ENCODE measurements at places on chromosomes 7 and 10.

DNA sequence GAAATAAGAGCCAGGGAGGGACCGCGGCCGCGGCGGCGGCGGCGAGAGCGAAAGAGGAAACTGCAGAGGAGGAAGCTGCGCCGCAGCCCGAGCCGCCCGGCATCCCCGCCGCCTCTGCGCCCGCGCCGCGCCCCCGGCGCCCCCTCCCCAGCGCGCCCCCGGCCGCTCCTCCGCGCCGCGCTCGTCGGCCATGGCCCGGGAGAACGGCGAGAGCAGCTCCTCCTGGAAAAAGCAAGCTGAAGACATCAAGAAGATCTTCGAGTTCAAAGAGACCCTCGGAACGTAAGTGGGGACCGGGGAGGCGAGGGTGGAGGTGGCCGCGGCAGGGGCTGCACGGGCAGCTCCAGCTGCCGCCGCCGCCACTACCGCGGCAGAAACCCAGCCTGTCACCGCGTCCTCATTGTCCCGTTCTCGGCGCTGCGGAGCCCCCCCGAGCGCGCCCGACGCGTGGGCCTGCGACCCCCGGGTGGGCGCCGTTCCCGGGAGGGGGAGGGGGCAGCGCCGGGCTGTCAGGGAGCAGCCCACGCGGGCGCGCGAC lies 351 bp downstream of the CAMK1D start:
- DNase-seq: no peak

DNA sequence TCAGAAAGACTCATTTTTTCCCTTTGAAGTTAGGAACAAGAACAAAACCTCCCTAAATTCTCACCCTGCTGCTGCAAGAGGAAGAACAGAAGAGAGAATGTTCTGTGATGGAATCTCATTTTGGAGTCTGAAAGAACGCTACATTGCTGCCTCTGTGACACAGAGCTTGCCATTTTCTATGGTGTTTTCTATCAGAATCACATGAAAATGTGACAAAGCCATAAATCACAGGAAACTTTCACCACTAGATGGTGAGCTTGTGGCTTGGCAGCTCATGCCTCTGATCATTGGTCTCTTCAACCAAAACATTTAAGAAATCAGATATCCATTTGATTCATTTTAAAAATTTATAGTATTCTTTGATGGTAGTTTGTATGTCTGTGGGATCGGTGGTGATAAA lies 82.9 kb downstream of the CADPS2 start:
- no peak for DNase-seq

DNA sequence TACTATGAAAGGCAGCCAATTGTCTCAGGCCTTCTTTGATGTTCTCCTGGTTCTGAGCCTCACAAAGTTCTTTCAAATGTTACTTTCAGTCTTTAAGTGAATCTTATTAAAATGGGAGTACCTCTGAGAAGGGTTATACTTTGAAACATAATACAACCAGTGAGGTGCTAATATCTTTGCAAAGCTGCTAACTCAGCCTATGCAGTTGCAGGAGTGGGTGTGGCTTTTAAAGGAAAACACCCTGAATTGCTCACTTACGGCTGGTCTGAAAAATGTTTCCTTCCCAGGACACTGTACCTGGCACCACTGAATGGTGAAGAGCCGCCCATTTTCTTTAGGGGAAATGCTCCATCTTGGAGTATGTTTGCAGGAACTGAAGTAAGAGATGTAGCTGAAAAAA lies 130.9 kb downstream of the CHN2 start:
- no peak for DNase-seq

DNA sequence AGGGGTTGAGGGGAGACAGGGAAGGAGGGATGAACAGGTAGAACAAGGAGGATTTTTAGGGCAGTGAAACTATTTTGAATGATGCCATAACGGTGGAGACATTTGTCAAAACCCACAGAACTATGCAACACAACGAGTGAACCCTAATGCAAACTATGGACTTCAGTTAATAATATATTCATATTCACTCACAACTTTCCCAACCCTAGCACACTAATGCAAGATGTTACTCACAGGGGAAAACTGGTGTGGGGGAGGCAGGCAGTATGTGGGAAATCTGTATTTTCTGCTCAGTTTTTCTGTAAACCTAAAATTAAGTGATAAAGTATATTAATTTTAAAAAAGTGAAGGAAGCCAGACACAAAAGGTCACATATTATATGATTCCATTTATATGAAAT lies 17.3 kb downstream of the GNA12 start:
- DNase-seq: no peak

DNA sequence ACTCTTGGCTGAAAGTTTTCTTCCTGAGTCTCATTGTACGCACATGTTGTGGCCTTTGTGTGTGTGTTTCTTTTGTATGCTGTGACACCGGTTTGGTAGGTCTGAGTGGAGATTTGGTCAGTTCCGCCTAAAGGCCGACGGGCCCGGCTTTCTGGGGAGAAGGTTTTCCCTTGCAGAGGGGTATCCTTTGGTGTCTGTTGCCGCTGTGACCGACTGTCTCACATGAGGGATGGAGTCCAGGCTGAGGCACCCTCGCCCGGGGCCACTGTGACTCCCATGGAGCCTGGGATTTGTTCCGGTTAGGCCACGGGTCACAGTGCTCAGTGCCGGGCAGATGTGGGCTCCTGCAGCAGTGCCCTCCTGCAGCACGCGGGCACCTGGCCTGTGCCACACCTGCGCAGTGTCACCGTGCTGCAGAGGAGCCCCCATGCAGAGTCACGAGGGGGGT lies 19.4 kb downstream of the INPP5A start:
- DNase-seq: no peak

- DNase-seq: no peak
Measured at GRCh38 chr7:28981161-28981465, 23.0 kb upstream of the TRIL start.

DNA sequence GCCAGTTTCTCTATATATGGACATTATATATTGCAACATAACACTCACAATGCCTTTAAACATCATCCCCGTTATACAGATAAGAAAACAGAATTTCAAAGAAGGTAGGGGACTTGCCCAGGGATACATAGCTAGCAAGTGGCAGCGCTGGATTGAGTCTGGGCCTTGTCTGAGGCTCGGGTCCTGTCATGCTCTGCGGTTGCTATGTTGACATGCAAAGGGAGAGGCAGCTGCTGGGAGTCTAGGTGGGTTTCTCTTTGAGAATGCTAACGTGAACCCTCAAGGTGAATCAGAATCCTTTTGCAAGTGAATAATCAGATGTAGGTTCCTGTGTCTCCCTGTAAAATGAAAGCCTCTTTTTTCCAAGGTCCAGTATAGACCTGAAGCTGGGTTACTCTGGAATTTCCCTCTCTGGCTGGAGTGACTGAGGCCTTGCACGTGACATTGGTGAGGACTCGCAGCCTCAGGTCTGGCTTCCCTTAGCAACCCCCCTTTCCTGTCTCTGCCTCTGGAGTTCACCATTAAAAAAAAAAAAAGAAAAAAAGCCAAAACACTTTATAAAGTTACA lies 38.9 kb downstream of the TCF7L2 start:
- DNase-seq: no peak

DNA sequence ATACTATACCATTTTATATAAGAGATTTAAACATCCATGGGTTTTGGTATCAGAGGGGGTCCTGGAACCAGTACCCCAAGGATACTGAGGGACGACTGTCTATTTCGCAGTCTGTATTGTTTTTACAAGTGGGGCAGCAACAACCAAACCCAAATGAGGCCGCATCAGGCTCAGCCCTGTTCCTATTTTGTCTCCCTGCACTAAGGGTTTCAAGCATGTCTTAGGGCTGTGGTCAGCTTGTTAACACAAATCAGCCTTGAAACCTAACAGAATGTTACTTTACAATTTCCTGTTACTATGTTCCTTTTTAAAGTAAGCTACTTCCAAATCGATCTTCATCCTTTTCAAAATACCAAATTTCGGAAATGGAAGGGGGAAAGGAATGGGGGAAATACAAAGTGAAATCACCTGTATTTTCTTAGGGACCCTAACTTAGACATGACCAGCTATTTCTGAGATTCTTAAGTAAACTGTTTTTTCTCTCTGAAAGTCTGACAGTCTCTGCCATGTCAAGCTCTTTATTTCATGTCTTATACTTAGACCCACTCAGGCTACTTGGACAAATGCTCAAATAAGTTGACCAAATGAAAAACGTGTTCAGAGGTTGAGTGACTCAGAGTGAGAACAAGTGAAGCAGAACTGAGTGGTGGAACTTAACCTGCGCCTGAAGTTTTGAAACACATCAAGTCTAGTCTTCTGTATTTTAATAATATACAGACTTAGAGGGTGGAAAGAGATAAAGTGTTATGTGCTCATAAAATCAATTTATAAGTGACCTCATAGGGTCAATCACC lies 75.8 kb downstream of the C1GALT1 start:
- DNase-seq: peak; percentile 28

DNA sequence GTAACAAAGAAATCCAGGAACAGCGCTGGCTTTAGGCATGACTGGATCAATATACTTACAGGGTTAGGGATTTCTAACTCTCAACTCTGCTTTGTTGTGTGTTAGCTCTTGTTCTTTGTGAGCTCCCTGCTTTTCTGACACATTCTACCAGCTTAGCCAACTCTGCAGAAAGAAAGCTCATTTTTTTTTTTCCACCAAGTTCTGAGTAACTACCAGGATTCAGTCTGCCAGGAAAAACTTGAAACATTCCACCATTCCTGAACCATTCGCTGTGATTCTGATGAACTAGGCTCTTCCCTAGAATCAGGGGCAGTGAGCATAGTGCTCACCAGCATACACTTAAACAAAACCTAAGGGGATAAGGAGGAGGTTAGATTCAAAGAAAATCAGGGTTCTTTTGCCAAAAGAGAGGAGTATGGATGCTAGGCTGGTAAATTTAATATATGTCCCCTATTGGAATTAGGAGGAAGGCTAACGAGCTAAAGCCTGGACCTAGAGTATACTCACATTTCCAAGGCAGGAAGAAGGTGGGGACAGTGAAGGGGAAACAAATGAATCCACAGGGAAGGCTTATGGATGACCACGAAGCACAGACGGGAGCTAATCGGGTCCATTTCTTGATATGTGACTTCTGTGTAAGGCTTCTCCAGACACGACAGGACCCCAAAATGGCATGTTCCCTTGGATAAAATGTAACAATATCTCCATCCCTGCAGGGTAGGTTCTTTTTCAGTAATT lies 183.4 kb downstream of the PRKG1 start:
- DNase-seq: no peak

GRCh38 chr10:90480466-90480865 lies 377.4 kb downstream of the HTR7 start:
- no peak for DNase-seq

- peak; percentile 65 for DNase-seq
Measured at GRCh38 chr10:62045765-62046521, 144.4 kb downstream of the ARID5B start.

DNA sequence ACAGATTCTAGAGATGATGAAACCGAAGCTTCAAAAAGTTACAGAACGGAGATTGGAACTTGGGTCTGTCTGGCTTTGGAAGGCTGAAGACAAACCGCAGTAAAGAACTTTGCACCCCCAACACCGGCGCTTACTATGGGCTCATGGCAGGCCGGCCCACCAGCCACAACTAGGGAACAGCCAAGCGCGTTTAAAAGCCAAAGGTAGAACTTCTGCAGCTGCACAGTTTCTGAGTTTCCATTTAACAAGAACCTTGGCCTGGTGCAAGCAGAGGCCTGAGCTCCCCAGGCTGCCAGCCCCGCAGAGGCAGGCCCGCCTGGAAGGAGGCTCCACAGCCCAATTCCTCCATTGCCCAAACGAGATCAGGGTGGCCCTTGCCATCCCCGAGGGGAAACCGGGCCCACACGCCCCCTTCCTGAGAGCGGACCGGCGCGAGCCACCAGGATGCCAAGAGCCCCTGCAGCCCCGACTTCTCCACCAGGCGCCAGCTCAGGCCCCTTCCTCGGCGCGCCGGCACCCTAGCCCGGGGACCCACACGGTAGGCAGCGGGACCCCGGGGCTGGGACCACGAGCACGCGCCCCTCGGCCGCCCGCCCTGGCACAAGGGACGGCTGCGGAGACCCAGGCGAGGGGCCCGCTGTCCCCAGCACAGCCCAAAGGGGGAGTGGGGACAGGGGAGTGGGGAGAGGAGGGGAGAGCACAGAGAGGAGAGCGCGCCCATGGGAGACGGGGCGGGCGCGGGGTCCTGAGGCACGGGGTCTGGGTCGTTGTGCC lies 566 bp downstream of the MAD1L1 start:
- DNase-seq: no peak

DNA sequence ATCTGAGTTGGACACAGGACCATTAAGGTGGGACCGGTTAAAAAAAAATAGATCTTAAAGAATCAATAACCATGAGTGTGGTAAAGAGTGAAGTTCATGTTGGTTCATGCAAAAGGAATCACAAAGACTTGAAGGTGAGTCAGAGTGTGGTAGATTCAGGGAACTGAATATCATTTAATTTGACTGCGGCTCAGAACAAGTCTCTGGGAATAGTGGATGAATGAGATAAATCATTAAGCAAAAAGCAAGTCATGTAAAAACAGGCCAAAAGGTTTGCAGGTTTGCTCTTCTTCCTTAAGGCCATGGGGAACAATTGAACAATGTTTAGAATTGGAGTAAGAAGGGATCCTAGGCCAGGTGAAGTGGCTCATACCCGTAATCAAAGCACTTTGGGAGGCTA lies 385.8 kb downstream of the ETV1 start:
- DNase-seq: no peak

DNA sequence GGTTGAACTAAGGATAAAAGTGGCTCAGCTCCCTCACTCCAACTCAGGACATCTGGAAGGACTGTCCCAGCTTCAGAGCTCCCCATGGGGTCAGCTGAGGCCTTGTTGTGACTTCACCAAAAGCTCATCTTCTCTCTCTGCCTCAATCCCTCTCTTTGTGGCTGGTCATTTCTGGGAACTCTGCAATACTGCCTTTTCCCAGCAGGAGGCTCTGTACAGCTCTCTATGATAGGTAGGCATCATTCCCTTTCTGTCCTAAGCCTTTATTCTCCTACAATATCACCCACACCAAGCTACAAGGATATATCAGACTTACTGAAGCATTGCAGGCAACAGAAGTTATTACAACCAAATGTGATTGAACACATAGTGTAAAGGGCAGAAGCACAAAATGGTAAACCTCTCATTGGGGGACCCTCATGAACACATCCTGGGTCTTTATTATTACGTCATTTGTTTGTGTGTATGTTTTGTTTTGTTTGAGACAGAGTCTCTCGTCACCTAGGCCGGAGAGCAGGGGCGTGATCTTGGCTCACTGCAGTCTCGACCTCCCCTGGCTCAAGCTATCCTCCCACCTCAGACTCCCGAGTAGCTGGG lies 36.7 kb upstream of the PRPS1L1 start:
- DNase-seq: peak; percentile 6

DNA sequence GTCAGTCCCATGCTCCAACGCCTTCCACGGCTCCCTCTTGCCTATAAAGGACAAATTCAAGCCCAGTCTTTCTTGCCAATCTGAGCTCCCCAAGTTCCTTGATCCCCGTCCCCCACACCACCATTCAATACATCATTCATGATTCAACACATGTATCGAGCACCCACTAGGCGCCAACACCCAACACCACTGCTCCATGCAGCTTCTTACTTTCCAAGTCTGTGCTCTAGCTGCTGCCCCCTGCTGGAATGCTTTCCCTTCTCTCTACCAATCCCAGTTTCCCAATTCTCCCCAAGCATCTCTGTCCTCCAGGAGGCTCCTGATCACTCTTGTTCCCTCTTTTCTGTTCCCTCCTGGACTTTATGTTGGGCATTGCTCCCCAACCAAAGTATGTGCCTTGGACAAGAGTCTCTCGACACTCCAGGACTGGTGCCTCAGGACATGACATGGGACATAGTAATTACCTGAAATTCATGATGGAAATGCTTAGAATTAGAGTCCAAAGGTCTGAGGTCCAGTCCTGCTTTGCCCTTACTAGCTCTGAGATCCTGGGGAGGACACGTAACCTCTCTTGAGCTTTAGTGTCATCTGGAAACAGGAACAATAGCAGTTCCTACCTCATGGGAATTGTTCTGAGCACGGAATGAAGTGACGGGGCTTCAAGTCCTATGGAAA lies 172.7 kb downstream of the NEURL1 start:
- no peak for DNase-seq

GRCh38 chr7:155219154-155219531 lies 78.5 kb upstream of the INSIG1 start:
- no peak for DNase-seq

All from CD4-positive, alpha-beta T cell treated with Interleukin-15 for 4 hours (primary cell).